ENCODE measurements at places on chromosomes 16 and 17.
A peak's percentile ranks its signal among the peaks of the same experiment; 100 is the strongest.

GRCh38 chr17:34499576-34499975 lies 79.8 kb upstream of the TMEM132E start:
- DNase-seq = peak; percentile 48

DNA sequence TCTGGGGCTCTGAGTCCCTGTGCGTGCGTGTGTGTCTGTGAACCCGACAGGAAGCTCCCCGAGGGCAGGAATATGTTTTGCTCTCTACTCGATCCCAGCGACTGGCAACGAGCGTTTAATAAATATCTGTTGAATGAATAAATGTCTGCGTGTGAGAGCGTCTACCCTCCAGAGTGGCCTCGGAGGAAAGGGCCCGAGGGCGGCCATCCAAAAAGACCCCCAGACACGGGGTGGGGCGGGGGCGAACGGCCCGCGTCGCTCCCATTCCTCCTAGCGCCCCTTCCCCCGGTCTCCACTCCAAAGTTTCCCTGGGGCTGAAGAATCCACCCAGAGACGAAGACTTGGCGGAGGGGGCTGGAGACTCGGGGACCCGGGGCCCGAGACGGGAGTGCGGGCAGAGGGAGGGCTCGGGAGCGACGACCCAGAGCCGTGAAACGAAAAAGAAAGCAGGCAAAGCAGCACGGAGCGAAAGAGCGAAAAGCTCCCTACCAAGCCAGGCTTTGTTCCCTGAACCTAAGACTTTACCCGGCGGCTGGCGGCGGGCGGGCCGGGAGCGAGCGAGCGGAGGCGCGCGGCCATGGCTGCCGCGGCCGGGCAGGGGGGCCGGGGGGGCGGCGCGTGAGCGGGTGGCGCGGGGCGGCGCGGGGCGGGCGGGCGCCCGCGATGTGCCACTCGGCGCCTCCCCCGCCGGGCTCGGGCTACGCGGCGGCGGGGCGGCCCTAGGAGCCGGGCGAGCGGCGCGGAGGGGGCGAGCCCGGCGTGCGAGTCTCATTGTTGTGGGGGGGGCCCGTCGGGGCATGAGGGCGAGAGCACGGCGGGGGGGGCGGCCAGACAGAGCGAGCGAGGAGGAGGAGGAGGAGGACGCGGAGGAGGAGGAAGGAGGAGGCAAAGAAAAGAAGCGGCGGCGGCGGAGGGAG lies at the start of gene MLLT6:
Gene MLLT6 (plus strand): TSS at position 668 of the 917 bp plus-strand sequence. CDS start 360 bp downstream, outside the sequence.
- peak; percentile 72 for DNase-seq

DNA sequence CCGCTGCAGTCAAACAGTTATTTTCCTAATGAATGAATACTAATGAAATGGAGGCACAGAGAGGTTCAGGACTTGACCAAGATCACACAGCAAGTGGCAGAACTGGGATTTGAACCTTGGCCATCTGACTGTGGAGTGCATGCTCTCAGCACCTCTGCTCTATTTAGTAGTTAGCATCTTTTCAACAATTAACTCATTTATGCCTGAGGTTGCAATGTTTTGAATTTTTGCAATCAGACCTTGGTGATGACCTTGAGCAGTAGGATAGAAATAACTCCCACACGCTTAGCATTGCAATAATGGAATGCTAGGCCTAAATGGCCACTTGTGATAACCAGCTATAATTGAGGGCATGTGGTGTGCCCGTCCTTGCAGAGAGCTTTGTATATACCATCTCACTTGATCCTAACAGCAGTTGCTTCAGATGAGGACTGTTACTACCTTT lies 31.0 kb downstream of the NAGPA start:
- no peak for DNase-seq

DNA sequence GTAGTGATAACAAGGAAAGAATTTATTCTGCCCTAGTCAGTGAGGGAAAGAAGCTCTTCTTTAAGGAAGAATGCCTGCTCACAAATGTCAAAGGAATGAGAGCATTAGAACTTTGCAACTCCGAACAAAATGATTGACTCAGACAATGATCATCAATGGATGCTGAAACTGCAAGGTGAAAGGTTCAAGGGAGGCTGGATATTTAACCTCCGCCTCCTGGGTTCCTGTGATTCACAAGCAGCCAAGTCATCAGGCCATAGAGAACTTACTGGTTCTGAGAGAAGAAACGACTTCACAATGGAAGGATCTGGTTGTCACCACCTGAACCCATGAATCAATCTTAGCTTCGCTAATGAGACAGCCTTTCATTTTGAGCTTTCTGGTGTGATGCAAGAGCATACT lies 16.0 kb upstream of the SCNN1B start:
- DNase-seq = no peak

- DNase-seq = peak; percentile 46
Measured at GRCh38 chr16:77273-77806, 685 bp upstream of the MPG start.
